Renal cortical epithelial cell (primary cell): ENCODE measurements at places on chromosomes 12 and 14. TPM values are rescaled to one million over a fixed set of nuclear protein-coding genes. Genes with fewer than 3 reads are reported as not detected.

Gene LRRC43
- 0.69 and 1.3 TPM in 2 replicates for total RNA-seq

Gene CYP46A1
- 0.50 TPM in 1 of 2 replicates, not detected in the other for total RNA-seq

Gene POTEG
- total RNA-seq = not detected in 2 replicates

Gene CTSG
- total RNA-seq = not detected in 2 replicates

Gene LPAR5
- total RNA-seq = 0.17 TPM in 1 of 2 replicates, not detected in the other

Gene LRRIQ1
- total RNA-seq = 0.87 and 8.7 TPM in 2 replicates

Gene KCNC2
- total RNA-seq = under 0.01 TPM in 1 of 2 replicates, not detected in the other

DNA sequence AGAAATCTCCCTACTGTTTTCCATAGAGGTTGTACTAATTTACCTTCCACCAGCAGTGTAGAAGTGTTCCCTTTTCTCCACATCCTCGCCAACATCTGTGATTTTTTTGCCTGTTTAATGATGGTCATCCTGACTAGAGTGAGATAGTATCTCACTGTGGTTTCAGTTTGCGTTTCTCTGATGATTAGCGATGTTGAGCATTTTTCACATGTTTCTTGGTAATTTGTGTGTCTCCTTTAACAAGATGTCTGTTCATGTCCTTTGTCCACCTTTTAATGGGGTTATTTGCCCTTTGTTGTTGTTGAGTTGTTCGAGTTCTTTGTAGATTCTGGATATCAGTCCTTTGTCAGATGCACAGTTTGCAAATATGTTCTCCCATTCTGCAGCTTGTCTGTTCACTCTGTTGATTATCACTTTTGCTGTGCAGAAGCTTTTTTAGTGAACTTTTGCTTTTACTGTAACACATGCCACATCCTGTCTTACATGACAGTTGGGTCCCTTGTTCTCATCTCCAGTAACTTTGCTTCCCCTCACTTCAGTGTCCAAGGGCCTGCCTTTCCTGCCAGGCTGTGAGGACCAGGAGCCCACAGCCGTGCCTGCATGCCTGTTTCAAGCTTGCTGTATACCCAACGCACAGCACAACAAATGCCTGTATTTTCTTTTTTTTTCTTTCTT is 64.9 kb downstream of the SPRING1 start:
- no peak for DNase-seq

DNA sequence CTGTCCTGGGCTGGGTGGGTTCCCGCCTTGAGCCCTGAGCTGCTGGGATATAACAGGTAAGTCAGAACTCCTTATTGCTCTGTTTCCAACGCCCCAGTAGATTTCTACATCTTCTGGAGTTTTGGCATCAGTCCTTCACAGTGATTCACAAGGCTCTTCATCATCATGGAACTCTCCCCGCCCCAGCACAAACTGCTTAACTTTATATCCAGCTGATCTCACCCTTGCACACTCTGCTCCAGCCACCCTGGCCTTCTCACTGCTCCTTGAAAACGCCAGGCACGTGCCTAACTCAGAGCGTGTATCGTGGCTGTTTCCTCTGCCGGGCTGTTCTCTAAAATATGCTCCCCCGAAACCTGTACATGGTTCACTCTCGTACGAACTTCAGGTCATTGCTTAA is 264.9 kb downstream of the NOVA1 start:
- peak; percentile 47 for DNase-seq

- DNase-seq = no peak
These were observed 3.8 kb downstream of the MARS1 start for GRCh38 chr12:57491393-57492280.

GRCh38 chr14:92544051-92544720 is 30.6 kb downstream of the RIN3 start:
- no peak for DNase-seq

GRCh38 chr14:31960039-31960438 is 117.1 kb upstream of the ARHGAP5 start:
- DNase-seq = no peak

DNA sequence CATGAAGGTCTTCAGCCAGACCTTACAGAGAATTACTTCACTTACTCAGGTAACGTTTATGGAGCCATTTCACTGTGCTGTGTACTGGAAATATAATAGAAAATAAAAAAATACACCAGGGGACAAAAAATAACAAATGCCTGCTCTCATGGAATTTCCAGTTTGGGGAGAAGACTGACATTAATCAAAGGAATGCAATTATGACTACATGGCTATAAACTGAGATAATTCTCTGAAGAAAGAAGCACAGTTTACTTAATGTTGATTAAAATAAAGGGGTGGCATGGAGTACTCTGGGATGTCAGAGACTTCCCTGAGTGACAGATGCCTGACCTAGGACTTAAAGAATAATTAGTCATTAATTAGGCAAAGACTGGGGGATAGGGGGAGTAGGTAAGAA is 59.0 kb downstream of the DENND5B start:
- no peak for DNase-seq

GRCh38 chr14:104898870-104899510 is 25.7 kb upstream of the PLD4 start:
- DNase-seq = no peak

GRCh38 chr14:32648434-32648833 is 290.2 kb upstream of the NPAS3 start:
- peak; percentile 81 for DNase-seq

GRCh38 chr12:106133136-106134087 is 5.3 kb downstream of the NUAK1 start:
- peak; percentile 85 for DNase-seq

DNA sequence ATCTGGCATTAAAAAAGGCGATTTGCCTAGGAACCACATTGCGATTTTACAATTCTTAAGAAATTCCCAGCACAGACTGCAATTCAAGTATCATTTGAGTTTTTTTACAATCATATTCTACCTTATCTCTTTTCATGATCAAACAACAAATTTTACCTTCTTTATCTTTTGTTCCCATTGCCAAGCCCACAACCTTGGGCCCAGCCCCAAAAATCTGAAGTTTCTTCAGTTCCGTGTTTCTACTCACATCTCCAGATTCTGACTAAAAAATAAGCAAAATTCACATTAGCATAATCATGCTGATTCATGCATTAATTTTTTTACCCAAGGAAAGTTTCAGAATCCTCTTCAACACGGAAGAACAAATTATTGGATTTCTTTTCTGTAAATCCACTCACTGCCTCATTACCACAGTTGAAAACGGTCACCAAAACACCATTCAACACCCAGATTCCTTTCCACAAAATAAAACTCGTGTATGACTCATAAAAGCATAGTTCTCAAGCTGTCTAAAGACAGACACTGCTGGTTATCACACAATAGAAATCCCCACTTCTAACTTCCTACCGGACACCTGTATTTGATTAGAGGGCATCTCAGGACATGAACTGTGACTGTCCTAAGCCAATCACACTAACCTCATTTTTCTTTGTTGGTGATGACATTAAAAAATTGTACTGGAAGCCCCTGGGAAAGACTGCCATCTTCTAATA is 32.7 kb downstream of the KDM5A start:
- DNase-seq = peak; percentile 26

DNA sequence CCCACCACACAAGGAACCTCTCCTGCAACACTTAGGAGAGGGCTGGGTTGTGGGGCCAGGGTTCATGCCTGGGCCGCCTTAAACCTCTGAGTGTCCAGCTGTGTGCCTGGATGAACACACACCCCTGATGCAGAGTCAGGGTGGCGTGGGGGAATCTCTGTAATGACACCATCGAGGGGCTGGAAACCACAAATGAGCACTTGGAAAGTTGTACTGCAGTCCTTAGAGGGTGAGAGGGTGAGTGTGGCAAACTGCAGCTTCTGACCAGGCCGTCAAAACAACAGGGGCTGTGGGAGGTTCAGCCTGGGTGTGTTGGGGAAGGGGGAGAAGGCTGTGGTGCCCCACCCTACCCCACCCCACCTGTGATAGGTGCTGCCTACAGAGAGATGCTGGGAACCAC is 12.4 kb upstream of the KRT5 start:
- no peak for DNase-seq

GRCh38 chr12:125132698-125133400 is 67.6 kb downstream of the AACS start:
- no peak for DNase-seq

- DNase-seq = no peak
These were observed 52.6 kb upstream of the CISTR start for GRCh38 chr12:53804429-53804828.

DNA sequence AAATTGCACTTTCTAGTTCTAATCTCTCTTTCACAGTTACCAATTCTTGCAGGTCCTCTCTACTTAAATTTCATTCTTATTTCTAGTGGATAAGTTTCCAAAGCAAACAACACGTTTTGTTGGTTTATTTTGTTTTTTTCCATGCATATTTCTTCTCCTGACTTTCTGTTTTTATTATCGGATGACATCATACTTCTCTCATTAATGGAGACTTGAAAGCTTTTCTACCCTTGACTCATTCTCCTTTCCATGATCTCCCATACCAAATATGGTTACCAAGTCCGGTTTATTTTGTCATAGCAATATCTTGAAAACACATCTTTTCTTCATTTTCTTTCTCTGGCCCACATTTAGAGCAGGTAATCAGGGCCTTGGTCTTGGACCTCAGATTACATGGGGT is 796.5 kb downstream of the GALC start:
- DNase-seq = peak; percentile 2

DNA sequence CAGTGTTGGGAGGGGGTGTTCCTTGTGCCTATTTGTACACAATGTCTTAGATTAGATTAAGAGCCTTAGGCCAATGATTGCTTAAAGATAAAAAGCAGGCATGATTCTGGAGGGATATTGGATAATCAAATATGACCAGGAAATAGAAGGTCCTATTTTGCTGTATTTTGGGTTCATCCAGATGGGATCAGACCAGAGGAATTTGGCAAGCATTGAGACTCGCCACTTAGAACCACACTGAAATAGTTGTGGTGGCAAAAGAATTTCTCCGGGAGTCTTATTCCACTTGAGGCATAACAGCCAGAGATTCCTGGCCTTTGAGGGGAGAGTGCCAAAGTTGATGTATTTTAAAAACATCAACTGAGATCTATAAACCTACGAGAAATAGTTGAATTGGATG is 327.2 kb downstream of the RAD51B start:
- DNase-seq = peak; percentile 99

- no peak for DNase-seq
These were observed 10.2 kb upstream of the PRKAG1 start for GRCh38 chr12:49028666-49029275.

- DNase-seq = peak; percentile 46
These were observed at the start of gene AHNAK2 for GRCh38 chr14:104977681-104978653. Gene AHNAK2 (minus strand): TSS chr14:104978374. CDS start chr14:104978237, 137 bp downstream.

- peak; percentile 86 for DNase-seq
These were observed 9.2 kb downstream of the HOXC8 start for GRCh38 chr12:54017878-54018467.

DNA sequence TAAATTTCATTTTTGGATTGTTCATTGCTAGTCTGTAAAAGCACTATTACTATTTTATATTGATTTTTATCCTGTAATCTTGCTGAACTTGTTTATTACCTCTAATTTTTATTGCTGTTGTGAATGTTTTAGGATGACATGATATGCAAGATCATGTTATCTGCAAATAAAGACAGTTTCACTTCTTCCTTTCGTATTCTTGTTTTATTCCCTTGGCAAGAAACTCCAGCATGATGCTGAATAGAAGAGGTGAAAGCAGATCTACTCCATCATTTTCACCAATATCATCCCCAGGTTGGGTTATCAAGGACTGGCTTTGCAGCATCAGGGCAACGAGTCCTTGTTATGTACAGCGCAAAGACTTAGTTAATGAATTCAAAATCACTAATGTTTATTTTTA is 2.7 kb upstream of the CLECL1 start:
- DNase-seq = no peak

DNA sequence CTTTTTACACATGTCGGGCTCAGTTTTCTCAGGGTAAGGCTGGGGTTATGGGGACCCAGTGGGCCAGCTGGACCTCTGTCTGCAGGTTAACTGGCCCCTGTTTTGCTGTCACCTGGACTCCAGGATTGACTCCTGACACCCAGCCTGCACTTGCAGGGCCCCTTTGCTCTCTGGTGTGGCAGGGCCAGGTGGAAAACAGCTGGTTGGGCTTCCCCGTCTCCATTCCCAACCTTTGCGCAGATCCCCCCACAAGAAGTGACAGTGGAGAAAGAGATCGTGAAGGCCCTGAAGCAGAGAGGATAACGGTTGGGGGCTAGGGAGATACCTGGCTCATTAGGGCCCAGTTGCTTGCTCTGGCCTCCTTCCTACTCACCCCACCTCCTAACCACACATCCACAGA is 1.5 kb upstream of the PPP1R1A start:
- no peak for DNase-seq

DNA sequence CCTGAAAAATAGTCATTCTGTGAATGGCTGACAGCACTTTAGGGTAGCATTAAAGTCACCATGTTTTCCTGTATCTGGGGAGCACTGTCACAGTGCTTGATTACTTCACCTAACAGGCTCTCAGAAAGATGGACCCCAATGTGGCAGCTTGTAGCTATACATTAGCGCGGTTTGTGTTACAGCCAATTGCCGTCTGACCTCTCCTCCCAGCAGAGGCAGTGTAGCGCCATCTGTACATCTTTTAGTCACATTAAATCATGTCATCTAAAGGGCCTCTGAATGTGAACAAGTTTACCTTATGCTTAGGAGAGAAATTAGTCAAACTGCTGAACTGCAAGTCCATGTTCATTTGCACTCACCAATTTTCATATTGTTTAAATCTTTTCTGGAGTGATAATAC is 113.7 kb downstream of the LMO3 start:
- DNase-seq = no peak

DNA sequence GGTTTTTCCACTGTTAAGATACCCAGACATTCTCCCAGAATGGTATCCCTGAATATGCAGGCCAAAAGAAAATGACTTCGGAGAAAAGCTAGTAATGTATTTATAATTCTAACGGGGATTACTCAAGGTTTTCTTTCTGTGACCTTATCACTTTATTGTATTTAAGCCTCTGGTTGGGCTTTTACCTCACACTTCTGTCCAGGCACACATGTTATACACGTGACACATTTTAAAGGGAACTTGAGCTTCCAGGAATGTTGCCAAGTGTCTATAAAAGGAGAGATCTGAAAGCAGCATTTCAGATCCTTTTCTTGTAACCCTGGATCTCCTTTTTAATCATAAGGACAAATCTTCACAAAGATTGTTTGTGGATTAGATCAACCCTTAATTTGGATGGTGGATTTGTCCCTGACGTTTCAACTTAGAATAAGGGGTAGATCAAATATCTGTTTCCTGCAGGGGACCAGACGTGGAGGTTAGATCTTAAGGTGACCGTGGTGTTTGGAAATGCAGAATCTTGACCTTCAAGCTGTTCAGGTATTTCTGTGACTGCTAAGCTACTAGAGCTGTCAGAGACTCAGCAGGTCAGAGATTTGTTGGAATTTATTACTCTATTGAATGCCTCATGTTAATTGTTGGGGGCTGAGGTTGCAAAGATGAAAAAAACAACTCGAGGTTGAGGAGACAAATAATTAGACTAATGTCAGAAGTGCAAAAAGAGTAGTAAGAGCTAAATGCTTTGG is 1.5 kb downstream of the CIPC start:
- DNase-seq = peak; percentile 72

GRCh38 chr14:77543240-77543551 is 44.6 kb upstream of the ISM2 start:
- no peak for DNase-seq
